NCI-H446 treated with DMSO at 0.1 percent for 48 hours (cell line): ENCODE measurements at places on chromosomes 7 and 10.

DNA sequence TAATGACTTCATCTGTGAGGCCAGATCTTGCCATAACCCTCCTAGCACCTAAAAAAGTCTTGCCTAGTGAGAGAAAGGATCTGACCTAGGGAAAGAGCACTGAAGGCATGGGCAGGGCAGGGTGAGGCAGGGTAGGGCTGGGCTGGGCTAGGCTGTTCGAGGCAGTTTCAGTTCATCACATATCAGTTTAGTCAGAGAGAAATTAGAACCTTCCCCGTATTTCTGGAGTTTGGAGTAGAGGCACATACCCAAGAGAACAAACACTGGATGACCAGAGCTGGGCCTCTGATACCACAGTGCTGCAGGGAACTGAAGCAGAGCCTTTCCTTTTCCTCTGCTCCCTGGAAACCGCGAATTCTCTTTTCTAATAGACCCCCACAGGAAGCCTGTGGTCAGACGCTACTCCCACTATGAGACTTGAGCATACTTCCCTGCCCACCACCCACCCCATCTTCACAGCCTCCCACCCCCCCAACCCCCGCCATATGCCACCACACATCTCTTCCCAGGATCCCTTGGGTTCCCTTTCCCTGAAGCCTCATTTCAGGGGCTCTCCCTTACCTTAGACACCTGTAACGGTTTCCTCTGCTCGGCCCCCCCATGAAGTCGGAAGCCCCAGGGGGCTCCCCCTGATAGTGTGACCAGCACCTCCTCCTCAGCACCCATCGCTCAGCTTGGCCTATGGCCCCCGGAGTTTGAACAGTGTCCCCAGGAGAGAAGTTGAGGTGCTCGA is 406 bp downstream of the SYNPO2L start:
- no peak for DNase-seq

DNA sequence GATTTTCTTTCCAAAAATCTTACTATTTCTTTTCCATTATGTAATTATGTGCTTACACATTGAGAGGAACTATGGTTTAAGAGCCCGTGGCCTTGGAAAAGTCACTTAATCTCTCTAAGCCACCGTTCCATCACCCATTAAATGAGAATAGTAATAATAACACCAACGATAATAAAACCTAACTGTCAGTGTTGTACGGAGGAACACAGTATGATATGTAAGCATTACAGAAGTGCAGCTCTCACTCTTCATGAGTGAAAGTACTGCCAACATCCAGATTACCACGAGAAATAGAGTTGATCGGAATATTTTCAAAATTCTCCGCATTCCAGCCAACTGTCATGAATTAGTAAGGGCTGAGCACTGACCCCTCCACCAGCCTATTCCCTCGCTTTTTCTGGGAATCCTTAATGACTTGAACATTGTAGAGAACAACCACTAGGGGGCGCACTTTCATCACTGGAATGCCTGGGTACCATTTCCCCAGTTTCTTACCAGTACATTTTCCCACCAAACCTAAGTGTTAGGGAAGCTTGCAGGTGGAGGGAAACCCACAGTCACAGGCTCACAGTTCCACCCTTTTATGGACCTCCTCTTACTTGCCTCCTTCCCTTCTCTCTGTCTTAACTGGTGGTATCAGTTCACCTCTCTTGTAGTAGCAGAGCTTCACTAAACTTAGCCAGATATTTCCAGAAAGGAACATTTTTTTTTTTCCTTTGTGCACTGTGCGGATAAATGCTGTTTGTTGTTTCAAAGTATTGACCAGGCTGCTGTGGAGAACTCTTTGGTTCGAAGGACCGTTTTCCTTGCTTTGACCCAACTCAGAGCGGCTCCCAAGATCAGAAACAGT is 27.8 kb downstream of the NKX2-3 start:
- DNase-seq, result no peak

DNA sequence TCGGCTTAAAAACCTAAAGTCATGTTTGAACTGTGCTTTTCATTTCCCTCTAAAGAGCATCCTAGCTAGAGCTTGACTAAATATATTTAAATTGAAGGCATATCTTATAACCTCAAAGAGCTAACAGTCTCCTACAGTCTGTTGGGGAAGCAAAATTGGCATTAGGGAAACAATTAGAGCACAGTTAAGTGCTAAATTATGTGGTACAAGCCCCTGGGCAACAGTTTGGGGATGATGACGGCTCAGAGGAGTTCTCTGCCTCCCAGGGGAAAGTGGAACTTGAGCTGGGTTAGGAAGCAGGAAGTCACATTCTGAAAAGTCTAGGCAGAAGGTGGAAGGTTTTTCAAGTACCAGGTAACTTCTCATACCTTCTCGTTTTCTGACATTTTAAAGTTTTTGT is 18.6 kb upstream of the GOT1 start:
- DNase-seq, result no peak

DNA sequence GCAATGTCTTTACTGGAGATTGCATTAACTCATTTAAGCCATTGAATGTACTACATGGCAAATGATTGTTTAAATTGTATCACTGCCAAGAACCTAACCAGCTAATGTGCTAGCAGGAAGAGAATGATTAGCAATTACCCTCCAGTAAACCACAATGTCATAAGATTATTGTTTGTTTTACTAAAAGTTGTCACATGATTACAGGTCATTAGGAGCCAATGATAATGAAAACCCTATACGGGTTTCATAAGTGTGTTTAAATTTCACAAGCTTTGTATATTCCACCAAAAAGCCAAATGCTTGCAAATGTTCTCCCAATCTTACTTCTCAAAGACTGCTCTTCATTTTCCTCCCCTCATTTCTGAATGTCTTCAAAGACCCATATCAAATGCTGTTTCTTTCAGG is 76.5 kb upstream of the PPP1R3C start:
- peak; percentile 30 for DNase-seq

DNA sequence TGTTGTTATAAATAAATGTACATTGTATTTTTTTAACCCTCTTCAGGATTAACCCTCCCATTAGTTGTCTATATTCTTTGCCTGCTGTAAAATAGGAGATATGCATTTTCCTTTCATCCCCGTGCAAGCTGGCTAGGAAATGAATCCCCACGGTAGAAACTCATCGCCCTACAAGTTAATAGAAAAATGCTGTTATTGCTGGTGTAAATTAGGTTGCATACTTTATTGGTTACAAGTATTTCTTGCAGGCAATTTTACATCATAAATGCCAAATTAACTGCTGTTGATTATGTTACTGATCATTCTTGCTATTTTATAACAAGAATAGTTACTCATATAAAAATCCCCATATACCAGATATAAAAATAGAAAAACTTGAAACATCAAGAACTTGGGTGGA is 454.2 kb upstream of the KLF6 start:
- no peak for DNase-seq

DNA sequence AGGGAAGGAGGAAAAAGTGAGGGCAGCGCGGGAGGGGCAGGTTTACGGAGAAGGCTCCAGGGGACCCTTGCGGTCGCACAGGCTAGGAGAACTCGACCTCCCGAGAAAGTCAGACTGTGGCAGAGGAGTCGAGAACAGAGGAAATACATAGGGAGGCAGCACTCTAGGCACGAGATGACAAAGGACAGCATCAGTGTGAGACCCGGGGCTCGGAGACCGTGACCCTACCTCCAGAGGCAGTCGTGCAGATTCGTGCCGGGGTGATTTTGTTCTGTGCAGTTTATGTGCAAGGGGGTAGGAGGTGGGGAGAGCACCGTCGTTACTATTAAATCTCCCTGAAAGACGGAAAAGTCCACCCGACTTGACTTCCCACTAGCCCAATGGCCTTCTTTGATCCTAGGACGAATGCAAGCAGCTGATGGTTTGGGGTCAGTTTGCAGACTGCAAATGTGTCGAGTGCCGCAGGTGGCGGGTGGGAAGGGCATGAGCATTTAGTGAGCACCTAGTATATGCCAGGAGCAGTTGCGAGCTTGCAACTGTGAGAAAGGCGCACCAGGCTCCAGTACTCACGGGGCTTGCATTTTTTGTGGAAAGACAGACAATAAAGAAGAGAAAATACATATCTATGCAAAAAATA is 674 bp upstream of the OSBPL3 start:
- DNase-seq, result no peak

DNA sequence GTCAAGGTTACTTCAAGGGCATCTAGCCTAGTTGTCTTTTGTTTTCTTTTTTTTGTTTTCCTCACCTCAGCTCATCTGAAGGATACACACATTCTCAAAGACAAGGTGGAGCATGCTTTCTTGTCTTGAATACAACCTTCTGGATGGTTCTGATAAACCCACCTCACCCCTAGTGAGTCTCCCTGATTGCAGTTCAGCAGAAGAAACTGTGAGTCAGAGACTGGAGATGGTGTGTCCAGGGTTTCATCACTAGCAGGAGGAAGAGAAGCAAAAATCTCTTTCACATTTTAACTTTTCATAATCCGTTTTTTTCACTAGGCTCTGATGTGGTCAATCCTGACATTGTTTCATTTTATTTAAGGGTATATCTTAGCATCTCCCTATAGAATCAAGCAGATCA is 143.0 kb upstream of the NRBF2 start:
- no peak for DNase-seq

DNA sequence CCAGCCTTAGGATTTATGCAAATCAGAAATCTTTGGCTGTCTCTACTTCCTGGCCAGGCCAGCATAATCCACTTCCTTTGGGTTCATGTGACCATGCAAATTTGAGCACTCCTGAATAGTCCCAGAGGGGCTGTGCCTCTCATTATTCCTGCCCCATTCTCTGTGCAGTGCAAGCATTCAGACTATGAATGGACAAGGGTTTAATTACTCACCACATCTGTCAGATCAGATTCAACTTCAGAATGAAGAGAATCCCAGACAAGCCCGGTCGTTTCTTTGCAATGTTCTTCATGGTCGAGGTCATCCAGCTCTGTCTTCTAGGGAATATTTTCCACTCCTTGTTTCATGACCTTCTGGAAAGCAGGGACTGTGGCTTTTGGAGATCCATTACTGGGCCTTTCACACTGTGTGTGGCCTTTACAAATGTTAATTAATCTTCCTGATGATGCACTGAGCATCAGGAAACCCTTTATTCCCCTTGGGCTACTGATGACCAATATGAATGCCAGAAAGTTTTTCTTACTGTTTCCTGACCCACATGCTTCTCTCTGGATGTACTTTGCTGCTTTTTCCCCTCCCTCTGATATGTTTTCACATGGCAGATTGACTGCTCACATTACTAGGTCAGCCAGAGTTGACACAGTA is 217.6 kb upstream of the TCF7L2 start:
- no peak for DNase-seq

DNA sequence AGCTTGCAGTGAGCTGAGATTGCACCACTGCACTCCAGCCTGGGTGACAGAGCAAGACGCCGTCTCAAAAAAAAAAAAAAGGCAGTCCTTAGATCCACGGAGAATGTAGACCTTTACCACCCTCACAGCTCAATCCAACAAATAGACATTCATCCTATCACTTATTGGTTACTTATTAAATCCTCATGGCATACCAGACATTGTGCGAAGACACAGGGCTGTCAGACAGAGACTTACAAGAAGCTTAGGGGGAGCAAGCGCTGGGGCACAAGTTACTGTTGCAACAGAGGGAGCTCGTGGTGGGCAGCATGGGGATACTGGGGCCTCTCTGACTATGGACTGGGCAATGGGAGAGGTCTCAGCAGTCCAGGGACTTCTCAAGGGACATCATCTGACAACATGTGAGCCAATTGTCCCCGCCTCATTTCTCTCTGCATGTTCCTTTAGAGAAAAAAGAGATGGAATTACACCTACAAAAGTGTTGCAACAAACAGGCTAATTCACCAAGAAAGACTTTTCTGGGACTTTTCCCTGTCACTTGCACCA is 82.8 kb upstream of the TNS3 start:
- DNase-seq, result no peak

DNA sequence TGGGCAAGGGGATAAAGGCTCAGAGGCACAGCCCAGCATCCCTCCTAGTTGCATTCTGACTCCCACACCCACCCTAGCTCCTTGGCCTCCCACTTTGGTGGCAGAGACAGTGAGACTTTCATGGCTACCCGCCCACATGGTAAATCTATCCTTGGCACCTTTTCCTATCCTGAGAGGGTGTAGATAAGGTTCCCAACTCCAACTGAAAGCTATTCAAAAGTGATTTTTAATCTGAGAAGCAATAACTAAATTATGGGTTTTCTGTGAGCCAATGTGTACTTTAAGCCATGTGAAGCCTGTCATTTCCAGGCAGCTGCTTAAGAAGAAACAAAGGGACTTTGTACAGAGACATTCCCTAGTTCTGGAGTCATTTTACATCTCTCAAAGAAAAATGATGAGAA is 9.1 kb downstream of the LAMB1 start:
- DNase-seq, result no peak

DNA sequence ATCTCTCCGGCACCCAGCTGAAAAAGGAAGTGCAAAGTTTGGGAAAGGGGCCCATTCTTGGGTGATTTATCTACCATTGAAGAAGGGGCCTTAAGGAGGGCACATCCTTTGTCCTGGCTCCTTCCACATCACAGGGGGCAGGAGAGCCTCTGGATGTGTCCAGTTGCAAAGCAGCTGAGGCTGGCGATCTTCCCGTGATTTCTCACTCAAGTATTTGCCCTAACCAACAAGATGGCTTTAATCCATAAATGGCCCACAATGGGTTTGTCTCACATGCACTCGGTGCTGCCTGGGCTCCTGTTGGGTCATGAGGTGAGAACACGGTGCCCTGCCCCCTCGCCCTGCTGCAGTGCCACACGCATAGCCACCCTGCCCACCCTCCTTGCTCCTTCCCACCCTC is 14.2 kb upstream of the FRMPD2 start:
- DNase-seq, result no peak

- DNase-seq, result no peak
Measured at GRCh38 chr7:136399385-136399784, 422.2 kb upstream of the MTPN start.

DNA sequence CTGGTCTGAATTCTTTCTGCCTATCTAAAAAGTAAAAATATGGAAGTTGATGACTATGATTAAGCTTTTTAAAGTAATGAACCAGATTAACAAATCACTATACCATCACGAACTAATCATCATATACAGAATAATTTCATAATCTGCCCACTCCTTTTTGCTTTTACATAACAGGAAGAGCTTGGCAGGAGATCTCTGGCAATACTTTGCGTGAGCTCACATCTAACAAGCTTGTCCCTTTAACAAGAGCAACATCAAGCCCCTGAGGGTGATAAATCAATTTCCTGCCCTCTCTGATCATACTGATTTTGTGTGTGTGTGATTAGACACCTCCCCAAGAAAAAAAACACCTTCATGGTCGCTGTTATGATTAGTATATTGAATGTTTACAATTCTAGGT is 143.5 kb upstream of the ASAH2 start:
- no peak for DNase-seq

GRCh38 chr10:22810643-22811465 is 96.5 kb upstream of the PIP4K2A start:
- DNase-seq, result no peak

DNA sequence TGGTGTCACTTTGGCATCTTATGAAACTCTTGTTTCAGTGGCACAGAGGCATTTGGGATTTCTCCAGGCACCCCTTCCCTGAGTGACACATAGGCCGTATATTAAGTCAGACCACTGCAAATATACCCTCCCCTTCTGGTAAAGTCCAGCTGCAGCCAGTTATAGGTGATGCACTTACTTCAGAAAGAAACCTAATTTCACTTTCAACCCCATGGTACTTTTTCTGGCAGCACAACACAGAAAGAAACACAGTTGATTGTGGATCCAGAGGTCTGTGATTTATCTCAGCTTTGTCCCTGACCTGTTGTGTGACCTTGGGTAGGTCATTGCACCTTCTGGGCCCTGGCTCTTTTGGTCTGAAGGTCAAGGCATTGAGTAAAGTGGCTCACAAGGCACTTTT is 173.2 kb downstream of the BUB3 start:
- no peak for DNase-seq

GRCh38 chr10:101287997-101288635 is 58.9 kb upstream of the LBX1 start:
- no peak for DNase-seq
